ENCODE measurements at places on chromosomes 2 and 18.

GRCh38 chr2:195470622-195471021 lies 186.4 kb upstream of the SLC39A10 start:
- no peak for DNase-seq

DNA sequence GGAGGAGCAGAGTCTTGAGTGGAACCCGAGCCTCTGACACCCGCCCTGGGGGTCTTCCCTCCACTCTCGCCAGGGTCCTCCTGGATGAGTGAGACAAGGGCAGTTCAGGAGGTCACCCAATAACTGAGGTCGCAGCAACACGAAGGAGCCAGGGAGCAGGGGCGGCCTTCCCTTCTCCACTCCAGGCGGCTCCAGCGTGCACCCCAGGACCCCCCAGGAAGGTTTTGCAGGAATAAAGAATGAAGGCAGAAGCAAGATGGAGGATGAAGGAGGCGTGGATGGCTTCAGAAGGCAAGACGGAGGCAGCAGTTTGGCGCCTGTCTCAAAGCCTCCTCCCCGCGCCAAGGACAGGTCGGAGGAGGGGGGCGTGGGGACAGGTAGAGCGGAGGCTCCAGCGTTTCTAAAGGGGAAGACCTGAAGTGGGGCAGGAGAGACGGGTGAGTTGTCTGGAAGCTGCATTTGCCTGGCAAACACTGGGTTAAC lies 579 bp upstream of the ITM2C start:
- peak; percentile 81 for DNase-seq

DNA sequence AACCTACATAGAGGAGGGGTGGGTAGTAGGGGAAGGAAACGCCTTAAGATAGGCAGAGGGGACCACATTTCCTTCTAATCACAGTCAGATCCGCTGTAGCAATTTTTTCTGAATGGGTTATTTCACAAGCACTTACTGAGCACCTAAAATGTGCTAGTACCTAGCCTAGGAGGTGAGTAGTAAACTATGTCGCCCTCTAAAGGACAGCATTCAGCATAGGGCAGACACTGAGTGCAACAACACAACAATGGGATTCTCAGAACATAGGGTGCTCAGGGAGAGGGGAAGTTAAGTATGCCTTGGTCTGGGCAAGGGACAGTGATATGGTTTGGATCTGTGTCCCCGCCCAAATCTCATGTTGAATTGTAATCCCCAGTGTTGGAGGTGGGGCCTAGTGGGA lies 166.1 kb upstream of the RAB6C start:
- DNase-seq, result no peak

- DNase-seq, result no peak
Observed at GRCh38 chr2:169664600-169664977, 29.6 kb downstream of the CFAP210 start.

DNA sequence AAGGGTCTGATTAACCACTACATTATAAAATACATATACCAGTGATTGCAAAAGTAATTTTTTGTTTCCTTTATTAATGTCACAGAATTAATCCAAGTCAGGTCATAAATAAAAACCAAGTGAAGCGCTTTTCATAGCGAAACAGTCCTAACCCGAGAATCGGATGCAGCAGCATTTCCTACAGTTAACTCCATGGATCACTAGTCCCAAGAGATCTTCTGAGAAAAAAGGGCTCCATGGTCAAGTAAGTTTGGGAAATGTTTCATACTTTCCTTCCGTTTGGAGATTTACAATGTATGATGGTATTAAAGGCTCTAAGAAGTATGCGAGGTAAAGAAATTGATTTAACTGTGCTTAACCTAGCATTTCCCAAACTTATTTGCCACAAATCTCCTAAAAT lies 85.2 kb downstream of the NOL10 start:
- no peak for DNase-seq

- DNase-seq, result no peak
Observed at GRCh38 chr2:28411956-28412609, 19.4 kb downstream of the FOSL2 start.
